Activated CD4-positive, alpha-beta T cell treated with anti-CD3 and anti-CD28 coated beads, Interleukin-2, Interleukin-4, amounts not matched to agents 100 ng/mL and 50 ng/mL, durations not matched to agents 16 hours and 8 hours (primary cell): ENCODE measurements at places on chromosomes 2 and 18.

GRCh38 chr2:119723784-119724467 lies 35.8 kb upstream of the PTPN4 start:
- DNase-seq = no peak

DNA sequence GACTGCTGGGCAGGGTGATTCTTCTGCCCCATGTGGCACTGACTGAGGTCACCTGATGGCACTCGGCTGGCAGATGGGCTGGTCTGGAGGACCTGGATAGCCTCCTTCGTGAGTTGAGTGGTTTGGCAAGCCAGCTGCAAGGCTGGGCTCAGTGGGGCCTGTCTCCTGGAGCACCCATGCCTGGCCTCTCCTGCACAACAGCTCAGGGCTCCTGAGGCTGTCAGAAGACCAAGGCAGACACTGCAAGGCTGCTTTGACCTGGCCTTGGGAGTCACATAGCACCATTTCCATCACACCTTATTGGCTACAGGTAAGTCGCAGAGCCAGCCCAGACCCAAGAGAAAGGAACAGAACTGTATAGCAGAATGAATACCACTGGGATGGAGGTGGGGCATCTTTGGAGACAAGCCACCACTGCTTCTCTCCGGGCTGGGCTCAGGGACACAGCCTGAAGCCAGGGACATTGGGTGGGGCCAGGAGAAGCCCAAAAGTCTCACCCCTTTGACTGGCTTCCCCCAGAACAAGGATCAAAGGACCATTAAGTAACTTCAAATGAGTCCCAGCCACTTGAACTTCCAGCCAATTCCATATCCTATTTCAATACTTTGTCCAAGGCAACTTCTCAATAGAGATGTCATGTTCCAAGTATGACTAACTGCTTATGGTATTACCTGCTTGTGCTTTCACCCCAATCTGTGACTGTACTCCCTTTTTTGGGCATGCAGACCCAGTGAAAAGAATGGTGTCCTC lies 156.3 kb downstream of the CABLES1 start:
- DNase-seq = no peak

DNA sequence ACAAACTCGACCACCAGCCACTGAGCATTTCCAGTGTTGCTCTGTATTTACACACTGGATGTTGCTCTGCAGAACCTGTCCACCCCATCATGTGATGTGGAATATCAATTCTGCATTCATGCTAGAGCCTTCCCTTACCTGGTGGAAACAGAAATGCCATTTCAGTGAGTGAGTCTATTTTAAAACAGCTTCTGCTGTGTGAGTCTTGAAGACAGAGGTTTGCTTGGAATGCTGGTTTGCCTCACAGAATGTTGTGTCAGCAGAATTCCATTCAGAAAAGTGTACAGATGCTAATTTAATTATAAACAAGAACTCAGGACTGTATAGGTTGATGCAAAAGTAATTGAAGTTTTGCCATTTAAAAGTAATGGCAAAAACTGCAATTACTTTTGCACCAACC lies 118.3 kb downstream of the MAP3K20 start:
- DNase-seq = no peak

DNA sequence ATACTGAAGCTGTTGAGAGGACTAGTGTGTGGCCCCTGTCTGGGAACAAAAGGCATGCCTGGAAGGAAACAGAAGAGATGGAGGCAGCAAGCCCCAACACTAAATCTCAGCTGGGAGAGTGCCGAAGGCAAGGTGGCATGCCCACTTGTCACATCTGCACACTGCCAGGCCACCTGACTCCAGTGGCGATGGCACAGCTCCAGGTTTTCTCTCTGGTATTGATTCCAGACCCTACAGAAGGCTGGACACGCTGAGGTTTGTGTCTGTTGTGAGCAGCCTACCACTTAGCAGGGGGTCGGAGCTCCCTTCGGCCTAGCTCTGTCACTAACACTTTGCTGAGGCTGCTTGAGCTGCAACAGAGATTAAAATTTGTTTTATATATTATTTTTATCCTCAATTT lies 307.3 kb downstream of the TDRD15 start:
- no peak for DNase-seq

- DNase-seq = no peak
Measured at GRCh38 chr2:234481301-234481700, 15.6 kb downstream of the ARL4C start.
